Central memory CD8-positive, alpha-beta T cell (primary cell): ENCODE measurements at places on chromosomes 7 and 10.

- H3K27me3 ChIP-seq, result peaks cover 49% of the 10 kb centered on the region
- H3K36me3 ChIP-seq, result peaks cover 3% of the 10 kb centered on the region
- H3K27ac ChIP-seq, result no peak overlapping the region
- no peak overlapping the region for H3K4me3 ChIP-seq
- no peaks in the 10 kb centered on the region for H3K4me1 ChIP-seq
Measured at GRCh38 chr10:6743291-6743849, 163.3 kb upstream of the PRKCQ start.

DNA sequence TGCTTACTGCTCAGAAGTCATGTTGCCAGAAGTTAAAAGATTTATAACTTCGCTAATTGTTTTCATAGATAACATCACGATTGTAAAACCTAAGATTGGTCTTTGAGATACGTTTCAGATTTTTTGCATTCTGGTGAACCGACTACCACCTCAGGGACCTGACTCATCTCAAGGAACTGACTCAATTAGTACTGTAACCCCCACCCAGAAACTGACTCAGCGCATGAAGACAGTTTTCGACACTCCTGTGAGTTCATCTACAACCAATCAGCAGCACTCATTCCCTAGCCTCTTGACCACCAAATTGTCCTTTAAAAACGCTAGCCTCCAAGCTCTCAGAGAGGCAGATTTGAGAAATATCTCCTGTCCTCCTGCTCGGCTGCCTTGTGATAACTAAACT is 72.3 kb downstream of the ELMO1 start:
- no peaks in the 10 kb centered on the region for H3K27me3 ChIP-seq
- no peak for DNase-seq
- peak overlapping the region; percentile 67 for H3K27ac ChIP-seq

DNA sequence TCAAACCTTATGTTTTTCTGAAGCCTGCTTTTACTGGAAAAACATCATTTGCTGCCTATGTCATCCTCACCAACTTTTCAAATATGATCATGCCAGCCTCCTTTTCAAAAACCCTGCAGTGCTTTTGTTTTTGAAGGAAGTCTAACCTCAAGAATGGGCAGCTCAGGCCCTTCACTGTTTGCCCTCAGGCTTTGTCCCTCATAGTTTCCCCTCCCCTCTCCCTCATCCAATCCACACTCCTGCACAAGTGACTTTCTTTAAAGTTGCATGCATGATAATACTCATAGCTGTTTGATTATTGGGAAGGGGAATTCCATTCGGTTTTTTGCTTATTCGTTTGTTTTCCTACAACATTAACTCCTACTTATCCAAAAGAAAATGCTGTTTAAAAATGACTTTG is 219.4 kb downstream of the SEMA3E start:
- H3K4me1 ChIP-seq, result no peaks in the 10 kb centered on the region
- DNase-seq, result no peak
- no peak overlapping the region for H3K4me3 ChIP-seq
- H3K36me3 ChIP-seq, result no peaks in the 10 kb centered on the region
- H3K27me3 ChIP-seq, result no peaks in the 10 kb centered on the region

- DNase-seq, result no peak
- H3K4me3 ChIP-seq, result no peak overlapping the region
- no peak overlapping the region for H3K27ac ChIP-seq
- peaks cover 8% of the 10 kb centered on the region for H3K4me1 ChIP-seq
Measured at GRCh38 chr10:8193546-8193945, 139.1 kb downstream of the GATA3 start.

- peak overlapping the region; percentile 75 for H3K27ac ChIP-seq
- H3K4me1 ChIP-seq, result peaks cover 23% of the 10 kb centered on the region
- no peak for DNase-seq
- peaks cover 27% of the 10 kb centered on the region for H3K36me3 ChIP-seq
- H3K27me3 ChIP-seq, result no peaks in the 10 kb centered on the region
- H3K4me3 ChIP-seq, result peak overlapping the region; percentile 83
Measured at GRCh38 chr7:151342102-151342646, 562 bp downstream of the NUB1 start.

GRCh38 chr7:13322126-13322525 is 634.7 kb downstream of the ARL4A start:
- DNase-seq, result no peak
- H3K27me3 ChIP-seq, result no peaks in the 10 kb centered on the region
- no peak overlapping the region for H3K4me3 ChIP-seq

GRCh38 chr7:67636348-67637022 is 639.9 kb downstream of the TYW1 start:
- H3K4me1 ChIP-seq, result no peaks in the 10 kb centered on the region
- no peak overlapping the region for H3K4me3 ChIP-seq
- H3K36me3 ChIP-seq, result no peaks in the 10 kb centered on the region
- no peaks in the 10 kb centered on the region for H3K27me3 ChIP-seq
- no peak overlapping the region for H3K27ac ChIP-seq
- DNase-seq, result no peak

GRCh38 chr10:5960070-5960972 is 17.0 kb downstream of the IL15RA start:
- H3K27me3 ChIP-seq, result no peaks in the 10 kb centered on the region
- no peak for DNase-seq
- H3K27ac ChIP-seq, result no peak overlapping the region
- H3K4me1 ChIP-seq, result no peaks in the 10 kb centered on the region

GRCh38 chr10:113933894-113934532 is 79.6 kb downstream of the NHLRC2 start:
- H3K27ac ChIP-seq, result peak overlapping the region; percentile 54
- no peaks in the 10 kb centered on the region for H3K36me3 ChIP-seq
- H3K4me1 ChIP-seq, result no peaks in the 10 kb centered on the region
- no peak overlapping the region for H3K4me3 ChIP-seq
- peaks cover 17% of the 10 kb centered on the region for H3K27me3 ChIP-seq

DNA sequence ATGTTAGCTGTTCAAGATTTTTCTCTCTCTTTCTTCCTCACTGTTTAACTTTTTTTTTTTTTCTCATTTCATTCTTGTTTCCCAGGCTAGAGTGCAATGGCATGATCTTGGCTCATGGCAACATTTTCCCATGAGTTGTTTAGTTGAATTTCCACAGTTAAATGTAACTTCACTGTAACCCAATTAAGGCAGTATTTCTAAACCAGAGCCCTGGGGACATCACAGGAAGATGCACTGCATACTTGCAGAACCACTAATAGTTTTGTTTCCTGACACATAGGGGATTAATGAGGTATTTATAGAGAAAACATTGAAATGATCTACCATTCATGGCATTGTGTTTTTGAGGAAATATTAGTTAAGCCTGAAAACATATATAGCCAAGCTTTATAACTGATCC is 795.6 kb upstream of the GHITM start:
- H3K4me3 ChIP-seq, result no peak overlapping the region
- DNase-seq, result no peak
- no peaks in the 10 kb centered on the region for H3K36me3 ChIP-seq

DNA sequence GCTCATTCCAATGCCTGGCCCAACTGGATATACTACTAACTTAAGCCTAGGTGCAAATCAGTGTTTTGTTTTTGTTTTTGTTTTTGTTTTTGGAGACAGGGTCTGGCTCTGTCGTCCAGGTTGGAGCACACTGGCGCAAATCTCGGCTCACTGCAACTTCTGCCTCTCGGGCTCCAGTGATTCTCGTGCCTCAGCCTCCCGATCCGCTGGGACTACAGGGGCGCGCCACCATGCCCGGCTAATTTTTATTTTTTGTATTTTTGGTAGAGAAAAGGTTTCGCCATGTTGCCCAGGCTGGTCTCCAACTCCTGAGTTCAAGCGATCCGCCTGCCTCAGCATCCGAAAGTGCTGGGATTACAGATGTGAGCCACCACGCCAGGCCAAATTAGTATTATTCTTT is 1.6 kb downstream of the PPP3CB start:
- H3K36me3 ChIP-seq, result peaks cover 5% of the 10 kb centered on the region
- peak overlapping the region; percentile 80 for H3K4me3 ChIP-seq
- H3K27me3 ChIP-seq, result no peaks in the 10 kb centered on the region
- no peak for DNase-seq
- H3K27ac ChIP-seq, result peak overlapping the region; percentile 75

GRCh38 chr10:15370856-15371701 is at the start of gene FAM171A1:
TSS of gene FAM171A1 (minus strand) at chr10:15371289. CDS start at chr10:15371052, 237 bp downstream.
- peak within 1 kb of the TSS; percentile 67 for H3K4me3 ChIP-seq
- no peaks in the 10 kb centered on the region for H3K4me1 ChIP-seq
- no peak within 1 kb of the TSS for H3K27ac ChIP-seq
- H3K36me3 ChIP-seq, result no peaks in the 10 kb centered on the region

GRCh38 chr7:135978624-135979023 is 1.5 kb upstream of the MTPN start:
- H3K27ac ChIP-seq, result peak overlapping the region; percentile 50
- no peak overlapping the region for H3K4me3 ChIP-seq
- H3K4me1 ChIP-seq, result peaks cover 68% of the 10 kb centered on the region
- DNase-seq, result no peak
- no peaks in the 10 kb centered on the region for H3K27me3 ChIP-seq
- peaks cover 23% of the 10 kb centered on the region for H3K36me3 ChIP-seq

- H3K36me3 ChIP-seq, result no peaks in the 10 kb centered on the region
- no peak overlapping the region for H3K4me3 ChIP-seq
- no peak overlapping the region for H3K27ac ChIP-seq
- no peaks in the 10 kb centered on the region for H3K4me1 ChIP-seq
- H3K27me3 ChIP-seq, result no peaks in the 10 kb centered on the region
Measured at GRCh38 chr7:82294865-82295264, 148.7 kb downstream of the CACNA2D1 start.

- no peaks in the 10 kb centered on the region for H3K27me3 ChIP-seq
Measured at GRCh38 chr7:117667456-117667855, 187.6 kb downstream of the CFTR start.

DNA sequence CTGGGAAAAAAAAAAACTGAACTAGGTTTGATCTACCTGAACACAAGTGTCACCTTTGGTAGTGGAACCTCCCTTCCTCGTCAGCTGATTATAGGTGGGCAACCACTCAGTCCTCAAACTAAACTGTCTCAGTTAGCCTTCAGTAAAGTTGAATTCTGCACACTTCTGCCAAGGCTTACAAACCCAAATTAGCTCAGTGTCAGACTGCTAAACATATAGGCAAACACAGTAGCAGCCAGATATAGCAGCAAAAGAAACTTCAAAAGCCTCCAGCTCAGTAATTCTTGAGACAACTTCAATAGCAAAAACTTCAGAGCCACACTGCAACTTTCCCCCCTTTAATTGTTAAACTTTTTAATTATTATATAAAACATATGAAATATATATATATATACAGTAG is 956.9 kb downstream of the XPNPEP1 start:
- no peak for DNase-seq
- H3K27ac ChIP-seq, result no peak overlapping the region
- H3K4me3 ChIP-seq, result no peak overlapping the region
- no peaks in the 10 kb centered on the region for H3K36me3 ChIP-seq
- no peaks in the 10 kb centered on the region for H3K27me3 ChIP-seq

DNA sequence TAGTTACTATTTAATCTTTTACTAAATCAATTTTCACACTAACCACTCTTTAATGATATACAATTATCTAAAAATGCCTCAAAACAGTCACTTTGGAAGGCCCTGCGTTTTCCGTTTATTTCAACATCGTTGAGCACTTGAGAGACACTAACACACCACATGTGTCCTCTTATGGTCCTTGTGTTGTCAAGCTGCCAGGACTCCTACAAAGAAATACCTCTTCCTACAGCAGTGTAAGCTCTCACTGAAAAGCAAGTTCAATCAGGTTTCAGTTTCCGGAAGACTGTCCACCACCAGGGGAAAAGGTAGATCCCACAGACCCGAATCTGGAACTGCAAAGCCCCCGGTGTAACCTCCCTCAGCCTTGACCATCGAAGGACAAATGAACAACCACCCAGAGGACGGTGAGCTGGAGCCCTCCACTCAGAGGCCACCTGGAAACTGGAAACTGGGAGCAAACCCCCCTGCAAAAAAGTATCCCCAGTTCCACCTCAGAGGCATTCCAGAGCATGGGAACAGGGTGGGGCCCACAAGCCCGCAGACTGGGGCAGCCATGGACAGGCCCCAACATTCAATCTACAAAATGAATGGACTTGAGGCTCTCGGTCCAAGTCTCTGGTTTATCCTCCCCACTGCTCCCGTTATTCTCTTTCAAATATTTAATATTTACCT is 37.6 kb downstream of the KCNH2 start:
- no peak overlapping the region for H3K4me3 ChIP-seq
- H3K27ac ChIP-seq, result no peak overlapping the region
- H3K36me3 ChIP-seq, result no peaks in the 10 kb centered on the region

- peaks cover 6% of the 10 kb centered on the region for H3K4me1 ChIP-seq
- H3K27me3 ChIP-seq, result no peaks in the 10 kb centered on the region
Measured at GRCh38 chr10:100962351-100963080, 6.8 kb upstream of the SEMA4G start.

DNA sequence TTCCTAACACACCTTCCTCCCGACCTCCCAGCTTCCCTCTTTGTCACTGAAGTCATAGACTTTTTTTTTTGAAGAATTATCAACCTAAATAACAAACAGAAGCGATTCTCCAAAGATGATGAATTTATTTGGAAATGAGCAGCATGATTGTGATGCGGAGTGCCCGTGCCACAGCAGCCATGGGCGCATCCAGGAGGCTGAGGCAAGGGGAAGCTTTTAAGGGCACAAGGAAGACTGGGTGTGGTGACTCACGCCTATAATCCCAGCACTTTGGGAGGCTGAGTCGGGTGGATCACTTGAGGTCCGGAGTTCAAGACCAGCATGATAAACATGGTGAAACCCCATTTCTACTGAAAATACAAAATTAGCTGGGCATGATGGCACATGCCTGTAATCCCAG is 16.2 kb upstream of the GIMAP8 start:
- H3K36me3 ChIP-seq, result no peaks in the 10 kb centered on the region
- no peak overlapping the region for H3K27ac ChIP-seq
- DNase-seq, result no peak
- H3K4me3 ChIP-seq, result no peak overlapping the region
- peaks cover 7% of the 10 kb centered on the region for H3K27me3 ChIP-seq

DNA sequence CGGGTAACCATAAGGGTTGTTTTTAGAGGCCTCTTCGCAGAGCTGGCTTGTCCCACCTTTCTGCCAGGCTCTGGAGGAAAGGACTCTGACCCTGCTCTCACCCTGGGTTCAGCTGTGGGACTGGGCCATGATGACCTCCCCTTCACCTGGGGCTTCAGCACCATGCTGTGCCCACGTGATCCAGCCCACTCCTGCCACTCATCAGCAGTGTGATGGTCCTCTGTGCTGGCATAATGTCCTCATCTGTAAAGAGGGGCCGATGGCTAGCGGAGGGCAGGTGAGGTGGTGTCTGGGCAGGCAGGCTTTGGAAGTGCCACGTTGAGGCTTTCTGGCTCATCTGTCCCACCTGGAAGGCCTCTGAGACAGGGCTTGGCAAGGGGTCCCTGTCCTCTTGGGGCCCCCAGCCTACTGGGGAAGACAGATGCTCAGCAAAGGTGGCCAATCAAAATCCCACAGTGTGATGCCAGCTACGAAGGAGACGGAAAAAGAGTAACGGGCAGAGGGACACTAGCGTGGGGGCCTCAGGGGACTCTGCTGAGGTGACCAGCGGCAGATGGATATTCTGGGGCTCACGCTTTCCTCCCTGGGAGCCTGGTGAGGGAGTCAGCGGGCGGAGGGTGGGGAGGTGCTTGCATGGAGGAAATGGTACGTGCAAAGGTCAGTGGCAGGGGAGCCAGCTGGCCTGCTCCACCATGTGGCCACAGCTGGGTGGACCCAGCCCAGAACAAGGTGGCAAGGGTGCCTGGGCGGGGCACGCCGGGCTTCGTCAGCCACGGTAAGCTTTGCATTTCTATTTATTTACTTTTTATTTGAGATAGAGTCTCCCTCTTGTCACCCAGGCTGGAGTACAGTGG is 5.4 kb downstream of the LRWD1 start:
- no peak for DNase-seq
- H3K27me3 ChIP-seq, result no peaks in the 10 kb centered on the region
- no peak overlapping the region for H3K4me3 ChIP-seq
- no peak overlapping the region for H3K27ac ChIP-seq
- peaks cover 10% of the 10 kb centered on the region for H3K4me1 ChIP-seq

GRCh38 chr7:23863209-23863787 is 153.3 kb downstream of the STK31 start:
- no peaks in the 10 kb centered on the region for H3K4me1 ChIP-seq
- H3K27ac ChIP-seq, result no peak overlapping the region
- DNase-seq, result no peak
- no peaks in the 10 kb centered on the region for H3K27me3 ChIP-seq
